ENCODE measurements at places on chromosomes 3 and 15. TPM values are rescaled to one million over a fixed set of nuclear protein-coding genes. Genes with fewer than 3 reads are reported as not detected.

Gene GPR87
- 0.18 TPM for total RNA-seq

Gene EBLN2
- total RNA-seq = 6.9 TPM

DNA sequence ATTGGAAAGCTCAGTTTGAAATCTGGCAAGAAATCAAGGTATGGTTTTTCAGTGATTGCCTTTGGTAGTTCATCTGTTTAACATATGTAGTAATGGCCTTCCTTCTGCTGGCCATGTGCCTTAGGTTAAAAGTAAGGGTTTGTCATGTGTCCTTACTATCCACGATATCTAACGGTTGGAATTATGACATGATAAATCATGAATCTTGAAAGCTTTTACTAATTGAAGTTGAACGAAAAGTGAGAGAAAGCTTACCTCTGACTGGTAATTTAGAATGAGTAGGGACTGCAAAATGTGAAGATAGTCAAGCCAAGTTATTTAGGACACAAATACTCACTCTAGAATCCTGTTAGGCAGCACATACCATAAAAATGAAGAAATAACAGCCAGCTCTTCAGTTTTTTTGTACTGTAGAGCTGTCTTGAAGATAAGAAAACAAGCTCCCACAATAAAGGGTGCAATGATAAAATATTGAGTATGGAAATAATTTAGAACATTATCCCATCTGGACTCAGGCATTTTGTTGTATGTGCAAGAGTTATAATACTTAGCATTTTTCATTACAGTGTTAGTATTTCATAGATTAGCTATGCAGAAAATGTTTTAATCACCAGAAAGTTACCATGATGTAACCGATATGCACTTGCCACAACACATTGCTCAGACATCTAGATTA is 303.4 kb downstream of the ZNF385D start:
- no peak for DNase-seq

- no peak for DNase-seq
Observed at GRCh38 chr3:193830791-193831191, 237.8 kb downstream of the OPA1 start.

Gene GOLGA8F
- not detected for total RNA-seq

Gene PAK6
- 20.7 TPM for total RNA-seq

DNA sequence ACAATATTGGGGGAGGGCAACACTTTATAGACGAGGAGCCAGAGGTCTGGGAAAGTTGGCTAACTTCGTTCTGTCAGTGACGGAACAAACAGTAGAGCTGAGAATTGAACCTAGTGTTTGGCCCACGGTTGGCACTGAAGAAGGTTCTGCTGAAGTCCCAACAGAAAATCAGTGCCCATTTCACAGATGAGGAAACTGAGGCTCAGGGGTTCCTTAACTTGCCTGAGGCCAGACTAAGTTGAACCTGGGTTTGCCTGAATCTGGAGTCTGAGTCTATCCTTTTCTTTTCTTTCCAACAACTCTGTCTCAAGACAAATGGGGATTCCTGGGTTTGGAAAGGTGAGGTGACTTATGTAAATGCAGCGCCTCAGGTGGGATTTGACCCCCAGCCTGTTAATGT is 55.1 kb downstream of the SLC6A6 start:
- DNase-seq = no peak

- no peak for DNase-seq
Observed at GRCh38 chr3:111047042-111047441, 24.6 kb upstream of the NECTIN3 start.

GRCh38 chr3:194961149-194961548 is 275.5 kb downstream of the FAM43A start:
- no peak for DNase-seq

- no peak for DNase-seq
Observed at GRCh38 chr3:187954516-187954872, 199.5 kb upstream of the LPP start.

GRCh38 chr15:60627298-60627943 is 148.5 kb upstream of the ICE2 start:
- no peak for DNase-seq

Gene TRPC1
- total RNA-seq = 8.3 TPM

DNA sequence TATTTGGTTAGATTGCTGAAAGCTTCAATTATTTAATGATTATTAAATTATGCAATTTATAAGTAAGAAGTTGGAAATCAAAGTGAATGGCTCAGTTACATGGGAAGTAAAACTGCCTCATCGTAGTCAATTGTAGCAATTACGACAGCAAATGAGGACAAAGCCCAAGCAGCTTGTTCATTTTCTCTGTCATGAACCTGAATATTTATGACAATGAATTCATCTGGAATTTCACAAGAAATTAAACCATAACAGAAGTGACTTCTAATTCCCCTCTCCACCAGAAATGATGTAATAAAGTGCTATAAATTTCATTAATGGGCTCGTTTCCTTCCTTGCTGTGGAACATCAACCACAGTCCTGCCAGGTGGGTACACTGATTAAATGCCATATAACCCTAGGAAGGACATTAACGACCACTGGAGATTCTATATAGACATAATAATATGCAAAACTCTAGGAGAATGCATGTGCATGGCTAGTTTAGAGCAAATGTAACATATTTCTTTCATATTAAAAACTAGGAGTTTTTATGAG is 273.8 kb upstream of the DCBLD2 start:
- DNase-seq = no peak

DNA sequence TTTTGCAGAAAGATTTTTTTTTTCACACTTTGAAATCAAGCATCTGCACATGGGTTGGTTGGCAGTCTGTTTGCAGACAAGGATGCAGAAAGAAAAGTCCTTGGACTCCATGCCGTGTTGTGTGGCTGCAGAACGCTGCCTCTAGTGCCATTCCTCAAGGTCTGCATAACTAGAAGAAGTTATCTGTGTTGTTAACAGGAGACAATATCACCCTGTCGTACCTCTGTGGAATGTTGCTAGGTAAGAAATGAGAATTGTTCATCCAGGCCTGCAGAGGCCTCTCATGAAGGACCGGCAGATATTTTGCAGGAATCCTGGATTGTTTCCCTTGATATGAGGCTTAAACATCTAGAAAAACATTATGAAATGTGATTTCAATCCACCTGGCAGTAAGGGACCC is 58.5 kb upstream of the PPARG start:
- DNase-seq = peak; percentile 47

Gene MME
- total RNA-seq = 0.52 TPM

DNA sequence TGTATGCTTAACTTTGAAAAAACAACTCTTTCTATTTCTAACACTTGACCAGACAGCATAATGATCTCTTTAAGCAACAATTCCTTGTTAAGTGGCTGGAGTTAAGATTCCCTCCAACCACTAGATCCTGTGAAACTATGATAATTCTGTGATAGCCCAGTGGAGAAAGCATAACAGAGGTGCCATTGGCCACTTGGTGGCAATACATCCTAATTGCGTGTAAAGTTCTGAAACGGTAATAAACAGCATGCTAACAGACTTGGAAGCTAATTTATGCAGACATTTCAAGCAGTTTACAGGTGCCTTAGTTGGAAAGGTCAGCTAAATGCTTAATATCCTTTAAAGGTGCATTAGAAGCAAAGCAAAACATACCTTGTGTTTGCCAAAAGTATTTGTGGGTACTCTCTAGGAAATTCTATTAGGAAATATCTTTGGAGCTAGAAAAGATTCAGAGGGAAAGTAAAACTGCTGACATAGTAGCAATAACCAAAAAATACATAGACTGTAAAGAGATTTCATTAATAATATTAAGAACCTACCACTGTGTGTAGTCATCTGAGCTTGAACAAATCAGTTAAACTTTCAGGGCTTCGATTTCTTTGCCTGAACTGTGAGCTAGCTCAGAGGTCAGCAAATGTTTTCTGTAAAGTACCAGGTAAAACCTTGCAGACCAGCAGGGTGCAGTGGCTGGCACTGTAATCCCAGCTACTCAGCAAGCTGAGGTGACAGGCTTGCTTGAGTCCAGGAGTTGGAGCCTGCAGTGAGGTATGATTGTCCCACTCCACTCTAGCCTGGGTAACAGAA is 19.0 kb upstream of the CSTA start:
- DNase-seq = peak; percentile 48

DNA sequence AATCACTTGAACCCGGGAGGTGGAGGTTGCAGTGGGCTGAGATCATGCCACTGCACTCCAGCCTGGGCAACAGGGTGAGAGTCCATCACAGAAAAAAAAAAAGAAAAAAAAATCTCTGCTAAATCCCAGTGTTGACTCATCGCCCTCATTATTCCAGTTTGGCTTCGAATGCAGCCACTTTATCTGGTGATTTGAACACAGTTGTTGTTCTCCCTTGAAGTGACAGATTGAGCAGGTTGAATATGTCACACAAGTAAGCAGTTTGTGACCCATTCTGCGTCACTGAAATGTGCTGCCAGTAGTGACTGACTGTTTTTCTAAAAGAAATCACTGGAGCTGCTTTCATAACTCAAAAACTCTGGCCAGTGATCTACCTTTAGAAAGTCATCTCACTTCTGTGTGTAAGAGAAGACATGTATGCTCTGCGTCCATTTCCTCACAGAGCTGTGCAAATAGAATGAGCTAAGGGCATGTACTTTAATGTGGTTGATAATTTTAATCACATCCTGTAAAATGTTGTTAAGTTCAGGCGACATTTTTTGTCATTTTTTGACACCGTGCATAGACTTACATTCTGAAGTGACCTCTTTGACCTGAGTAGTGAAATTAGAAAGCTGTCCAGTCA is 12.5 kb downstream of the DOCK3 start:
- DNase-seq = no peak

Gene KNG1
- total RNA-seq = 6.7 TPM

Gene CFAP44
- 5.1 TPM for total RNA-seq

- no peak for DNase-seq
Observed at GRCh38 chr3:105195260-105195659, 171.4 kb upstream of the ALCAM start.
